Immature natural killer cell (primary cell): ENCODE measurements at places on chromosomes 2 and 18. TPM values are rescaled to one million over a fixed set of nuclear protein-coding genes. Genes with fewer than 3 reads are reported as not detected.

Gene ASB18
- not detected for polyA plus RNA-seq

Gene CSRNP3
- not detected for polyA plus RNA-seq

Gene L3MBTL4
- polyA plus RNA-seq = 3.9 TPM

Gene GULP1
- polyA plus RNA-seq = not detected

Gene CRYGB
- polyA plus RNA-seq = not detected

Gene EML6
- polyA plus RNA-seq = 0.02 TPM

Gene DNAJC5G
- not detected for polyA plus RNA-seq

Gene CYS1
- polyA plus RNA-seq = not detected

Gene ZAP70
- polyA plus RNA-seq = 219 TPM

Gene CNGA3
- polyA plus RNA-seq = not detected

Gene PIEZO2
- not detected for polyA plus RNA-seq

Gene NT5C1B
- polyA plus RNA-seq = 0.61 TPM

Gene ANKRD30B
- not detected for polyA plus RNA-seq

Gene LOXHD1
- not detected for polyA plus RNA-seq

Gene B3GNT7
- polyA plus RNA-seq = 5.8 TPM

Gene HAAO
- polyA plus RNA-seq = 0.50 TPM

Gene SATB2
- polyA plus RNA-seq = 0.07 TPM

Gene RASGRP3
- 2.5 TPM for polyA plus RNA-seq

Gene GTF2A1L
- polyA plus RNA-seq = not detected

Gene CXCR1
- 13.0 TPM for polyA plus RNA-seq

Gene POTEF
- polyA plus RNA-seq = not detected

Gene HOXD13
- polyA plus RNA-seq = not detected

Gene HOXD12
- polyA plus RNA-seq = not detected

Gene ACKR3
- 7.8 TPM for polyA plus RNA-seq

Gene NYAP2
- polyA plus RNA-seq = not detected

Gene WDR35
- 2.4 TPM for polyA plus RNA-seq

Gene SNTG2
- polyA plus RNA-seq = not detected

Gene CD226
- 102 TPM for polyA plus RNA-seq

Gene HAUS1
- polyA plus RNA-seq = 33.3 TPM

Gene DSG3
- polyA plus RNA-seq = not detected

Gene TRIM54
- 0.48 TPM for polyA plus RNA-seq

Gene DYNC1I2
- polyA plus RNA-seq = 31.8 TPM

Gene SERPINB13
- polyA plus RNA-seq = not detected

Gene ITPRIPL1
- 39.1 TPM for polyA plus RNA-seq

Gene RGPD4
- polyA plus RNA-seq = not detected

Gene UGT1A4
- not detected for polyA plus RNA-seq

Gene UCN
- polyA plus RNA-seq = 0.66 TPM

Gene TNFRSF11A
- 13.5 TPM for polyA plus RNA-seq

Gene DLX1
- polyA plus RNA-seq = not detected

Gene APOB
- not detected for polyA plus RNA-seq

Gene TMEM200C
- polyA plus RNA-seq = not detected

Gene SERPINB4
- not detected for polyA plus RNA-seq

Gene CRYGD
- polyA plus RNA-seq = not detected

Gene GLI2
- not detected for polyA plus RNA-seq

Gene ASXL3
- not detected for polyA plus RNA-seq

Gene SERPINB11
- polyA plus RNA-seq = not detected

Gene SETBP1
- 1.2 TPM for polyA plus RNA-seq

Gene PLA2R1
- polyA plus RNA-seq = not detected

Gene DNMT3A
- 9.4 TPM for polyA plus RNA-seq

Gene SLC9A4
- polyA plus RNA-seq = not detected

Gene SERPINB3
- polyA plus RNA-seq = not detected

Gene MAP3K19
- polyA plus RNA-seq = not detected

Gene LYG2
- not detected for polyA plus RNA-seq

Gene DSG1
- polyA plus RNA-seq = not detected

Gene GKN1
- polyA plus RNA-seq = not detected
